ENCODE measurements at places on chromosomes 7 and 10.

DNA sequence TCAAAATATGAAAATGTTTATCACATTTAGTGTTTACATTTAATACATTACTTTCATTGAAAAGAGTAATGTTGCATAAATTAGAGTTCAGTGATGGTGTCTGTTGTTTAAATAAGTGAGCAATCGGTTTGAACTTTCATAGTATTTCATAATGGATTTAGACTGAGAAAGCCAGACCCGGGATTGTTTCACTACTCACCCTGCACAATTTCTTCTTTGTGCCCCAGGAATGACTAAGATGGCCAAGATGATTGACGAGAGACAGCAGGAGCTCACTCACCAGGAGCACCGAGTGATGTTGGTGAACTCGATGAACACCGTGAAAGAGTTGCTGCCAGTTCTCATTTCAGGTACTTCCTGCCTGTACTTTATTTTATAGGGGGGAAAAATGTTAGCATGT lies 74.6 kb downstream of the VCL start:
- peak; percentile 26 for DNase-seq

DNA sequence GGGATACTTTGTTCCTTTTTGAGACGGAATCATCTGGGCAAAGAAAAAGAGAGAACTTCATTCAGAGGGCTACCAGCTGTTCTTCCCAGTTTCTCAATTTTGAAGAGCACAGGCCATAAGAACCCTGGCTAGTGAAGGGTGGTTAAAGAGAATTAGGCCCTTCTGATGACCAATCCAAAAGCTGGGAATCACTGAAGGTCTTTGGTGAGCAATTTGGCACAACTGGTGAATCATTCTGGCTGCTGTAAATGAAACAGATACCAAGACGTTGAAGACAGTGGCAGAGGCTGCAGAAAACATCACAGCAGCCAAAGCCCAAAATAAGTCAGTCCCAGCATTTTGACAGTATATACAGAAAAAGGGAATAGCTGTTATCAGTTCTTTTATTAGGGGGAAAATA lies 5.1 kb downstream of the RAPGEF5 start:
- peak; percentile 59 for DNase-seq

DNA sequence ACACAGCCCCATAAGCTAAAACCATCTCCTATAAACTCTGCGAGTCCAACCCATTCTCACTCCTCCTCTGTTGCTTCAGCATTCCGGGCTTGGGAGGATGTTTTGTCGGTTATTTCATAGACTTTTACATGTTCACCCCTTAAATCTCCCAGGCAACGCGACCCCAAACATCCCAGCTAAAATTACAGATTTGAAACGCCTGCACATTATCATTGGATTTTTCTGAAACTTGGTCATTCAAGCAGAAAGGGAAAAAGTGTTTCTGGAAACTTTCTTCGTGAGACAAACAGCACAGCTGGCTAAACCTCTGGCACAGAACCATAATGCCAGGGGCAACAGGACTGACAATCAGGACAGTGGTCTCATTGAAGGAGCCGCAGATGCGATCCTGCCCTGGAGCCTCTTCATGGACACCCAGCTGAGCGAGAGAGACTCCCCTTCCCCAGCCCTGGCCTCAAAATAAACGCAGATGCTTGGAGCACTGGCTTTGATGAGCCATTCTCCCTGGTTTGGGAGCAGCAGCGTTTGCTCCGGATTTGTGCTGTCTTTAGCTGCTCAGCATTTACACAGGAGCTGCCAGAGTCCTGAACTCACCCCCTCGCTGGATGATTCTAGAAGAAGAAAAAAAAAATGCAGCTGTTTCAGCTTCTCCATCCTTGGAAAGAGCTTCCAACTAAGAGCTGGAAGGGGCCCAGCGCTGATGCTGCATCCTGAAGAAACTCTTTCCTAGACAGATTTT lies 30.1 kb downstream of the AFAP1L2 start:
- DNase-seq, result peak; percentile 92

GRCh38 chr7:94507962-94508361 lies 1.6 kb upstream of the CASD1 start:
- no peak for DNase-seq

- no peak for DNase-seq
Measured at GRCh38 chr7:103297837-103298179, 573 bp downstream of the PMPCB start.

GRCh38 chr7:152602962-152603361 lies 73.0 kb downstream of the XRCC2 start:
- DNase-seq, result no peak

DNA sequence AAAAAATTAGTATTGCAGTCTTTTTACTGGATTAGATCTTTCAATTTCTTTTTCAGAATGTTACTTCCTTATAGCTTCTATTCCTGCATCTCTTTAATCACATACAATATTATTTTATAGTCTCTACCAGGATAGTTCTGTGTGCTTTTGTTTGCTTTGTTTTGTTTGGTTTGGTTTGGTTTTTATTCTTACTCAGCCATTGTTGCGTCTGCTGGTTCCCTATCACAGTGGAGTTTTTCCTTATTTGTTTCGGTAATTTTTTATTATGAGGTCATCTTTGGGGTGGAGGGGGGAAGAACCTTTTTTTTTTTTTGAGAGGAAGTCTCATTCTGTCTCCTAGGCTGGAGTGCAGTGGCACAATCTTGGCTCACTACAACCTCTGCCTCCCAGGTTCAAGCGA lies 9.0 kb upstream of the BAIAP2L1 start:
- no peak for DNase-seq

- no peak for DNase-seq
Measured at GRCh38 chr7:151731022-151731441, 145.9 kb downstream of the PRKAG2 start.

GRCh38 chr7:5634107-5634950 lies 147.1 kb downstream of the RNF216 start:
- DNase-seq, result peak; percentile 96

DNA sequence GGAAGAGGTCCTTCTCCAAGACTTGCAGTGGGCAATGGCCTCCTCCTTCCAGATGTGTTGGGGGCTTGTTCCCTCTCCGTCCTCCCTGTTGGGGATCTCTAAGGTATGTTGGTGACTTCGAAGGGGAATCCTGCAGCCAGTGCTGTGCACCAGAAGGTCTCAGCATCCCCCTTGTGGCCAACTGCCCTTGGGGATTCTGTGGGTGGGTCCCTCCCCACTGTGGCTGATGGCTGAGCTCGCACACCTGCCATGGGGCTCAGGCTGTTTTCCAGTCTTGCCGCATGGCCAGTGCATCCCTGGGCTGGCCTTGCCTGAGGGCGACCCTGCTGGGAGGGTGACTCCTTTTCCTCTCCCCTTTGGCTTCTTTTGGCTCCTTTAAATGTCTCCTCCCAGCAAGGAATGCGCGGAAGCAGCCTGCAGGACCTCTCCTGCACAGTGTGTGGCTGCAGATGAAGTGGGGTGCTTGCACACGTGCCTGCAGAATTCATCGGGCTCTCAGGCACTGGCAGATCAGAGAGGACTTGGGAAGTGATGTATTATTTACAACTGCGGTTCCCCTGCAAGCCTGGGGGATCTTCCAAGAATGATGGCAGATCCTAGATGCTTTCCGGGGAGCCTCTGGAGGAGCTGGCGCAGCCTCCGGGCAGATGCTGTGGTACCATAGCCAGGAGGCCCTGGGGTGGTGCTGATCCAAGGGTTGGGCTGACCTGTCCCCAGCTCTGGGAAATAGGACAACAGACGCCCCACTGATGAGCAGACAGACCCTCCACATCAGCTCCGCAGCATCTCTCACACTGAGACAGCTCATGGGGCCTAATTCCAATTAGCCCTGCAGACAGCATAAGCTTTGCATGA lies 410.0 kb downstream of the TCERG1L start:
- DNase-seq, result no peak

DNA sequence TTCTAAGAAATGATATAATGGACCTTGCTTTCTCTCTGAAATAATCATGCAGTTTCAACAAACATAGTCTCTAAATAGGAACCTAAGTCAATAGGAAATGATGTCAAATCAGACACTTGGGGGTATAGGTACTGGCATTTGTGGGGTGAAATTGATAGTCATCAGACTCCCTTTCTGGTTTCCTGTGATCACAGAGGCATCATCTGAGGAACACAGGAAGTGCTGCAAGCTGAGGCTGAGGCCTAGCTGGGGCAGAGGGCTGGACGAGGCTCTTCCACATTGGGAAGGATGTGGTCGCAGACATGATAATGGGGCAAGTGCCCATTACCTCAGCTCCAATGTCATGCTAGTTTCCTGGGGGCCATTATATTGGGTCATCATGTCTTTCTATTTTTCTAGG lies 33.5 kb upstream of the TARP start:
- DNase-seq, result no peak

DNA sequence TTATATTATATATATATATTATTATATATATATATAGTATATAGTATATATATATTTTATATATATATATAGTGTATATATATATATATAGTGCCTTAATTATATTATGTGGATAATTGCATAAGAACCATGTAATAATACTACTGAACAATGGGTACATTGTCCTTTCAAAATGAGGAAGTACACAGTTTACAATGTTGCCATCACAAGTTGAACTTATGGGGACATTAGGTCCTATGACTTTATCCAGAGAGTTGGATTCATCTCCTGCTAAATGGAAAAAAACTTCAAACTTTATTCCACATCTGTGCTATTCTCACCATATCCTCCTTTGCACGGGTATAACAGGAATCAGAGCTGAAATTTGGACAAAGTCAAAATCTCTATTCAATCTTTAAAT lies 105.0 kb upstream of the AGR3 start:
- no peak for DNase-seq

DNA sequence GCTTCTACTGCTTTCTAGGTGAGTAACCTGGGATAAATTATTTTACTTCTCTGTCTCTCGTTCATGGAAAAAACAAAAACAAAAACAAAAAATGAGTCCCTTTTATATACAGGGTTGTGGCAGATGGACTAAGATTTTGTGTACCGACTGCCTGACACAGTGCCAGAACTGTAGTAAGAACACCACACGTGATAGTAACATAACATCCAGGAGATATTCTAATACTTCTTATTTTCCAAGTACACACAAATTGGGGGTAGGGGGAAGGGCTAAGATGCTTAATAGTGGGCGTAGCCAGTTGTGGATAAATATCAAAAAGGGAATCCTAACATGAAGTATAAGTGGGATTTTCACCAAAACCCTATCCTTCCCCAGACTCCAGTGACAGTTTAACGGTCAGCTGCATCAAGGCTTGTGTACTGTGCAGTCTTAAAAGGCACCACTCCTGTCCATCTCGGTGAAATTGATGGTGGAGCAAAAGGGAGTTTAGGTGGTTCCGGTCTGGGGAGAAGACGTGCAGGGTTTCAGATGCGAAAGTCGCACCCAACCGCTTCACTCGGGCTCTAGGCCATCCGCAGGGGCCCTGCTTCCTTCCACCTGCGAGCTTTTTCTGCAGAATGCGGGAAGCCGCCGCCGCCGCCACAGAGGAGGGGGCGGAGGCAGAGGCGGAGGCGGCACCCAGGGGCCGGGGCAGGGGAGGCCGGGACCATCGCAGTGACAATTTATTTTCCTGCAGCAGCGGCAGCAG lies at the start of gene STAMBPL1:
TSS of gene STAMBPL1 (plus strand) at position 712 of the 748 bp plus-strand sequence. CDS start 21,464 bp downstream, outside the sequence.
- no peak for DNase-seq

DNA sequence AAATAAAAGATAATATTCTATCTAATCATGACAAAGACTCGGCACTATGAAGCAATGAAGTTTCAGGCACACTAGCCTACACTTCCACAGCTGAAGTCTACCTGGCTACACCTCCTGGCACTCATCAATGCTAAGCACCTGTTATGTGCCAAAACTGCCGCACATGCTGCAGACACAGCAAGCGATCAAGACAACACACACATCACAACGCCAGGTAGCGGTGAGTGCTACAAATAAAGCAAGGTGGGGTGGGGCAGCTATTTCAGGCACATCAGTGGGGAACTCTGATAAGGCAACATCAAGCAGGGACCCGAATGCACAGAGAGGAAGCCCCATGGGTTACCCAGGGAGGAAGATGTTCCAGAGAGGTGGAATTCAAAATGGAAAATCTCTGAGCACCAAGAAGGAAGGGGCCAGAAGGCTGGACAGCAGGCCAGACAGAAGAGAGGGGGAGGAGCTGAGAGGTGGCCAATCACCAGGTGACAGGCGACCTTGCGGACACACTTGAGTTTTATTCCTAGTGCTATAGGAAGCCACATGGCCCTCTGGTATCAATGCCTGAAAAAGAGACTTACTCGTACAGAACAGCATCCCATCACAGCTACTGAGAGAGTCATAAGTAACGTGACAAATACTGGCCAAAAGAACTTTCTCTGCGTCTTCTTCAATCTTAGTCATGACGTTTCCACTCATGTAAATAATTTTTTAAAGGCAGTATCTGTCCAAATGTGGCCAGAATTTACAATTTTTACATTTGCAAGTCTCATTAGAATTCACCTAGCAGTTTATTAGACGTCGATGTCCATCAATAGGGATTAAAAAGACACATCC lies 8.0 kb downstream of the PSAP start:
- no peak for DNase-seq

GRCh38 chr7:48274662-48275061 lies 103.4 kb downstream of the ABCA13 start:
- peak; percentile 62 for DNase-seq

DNA sequence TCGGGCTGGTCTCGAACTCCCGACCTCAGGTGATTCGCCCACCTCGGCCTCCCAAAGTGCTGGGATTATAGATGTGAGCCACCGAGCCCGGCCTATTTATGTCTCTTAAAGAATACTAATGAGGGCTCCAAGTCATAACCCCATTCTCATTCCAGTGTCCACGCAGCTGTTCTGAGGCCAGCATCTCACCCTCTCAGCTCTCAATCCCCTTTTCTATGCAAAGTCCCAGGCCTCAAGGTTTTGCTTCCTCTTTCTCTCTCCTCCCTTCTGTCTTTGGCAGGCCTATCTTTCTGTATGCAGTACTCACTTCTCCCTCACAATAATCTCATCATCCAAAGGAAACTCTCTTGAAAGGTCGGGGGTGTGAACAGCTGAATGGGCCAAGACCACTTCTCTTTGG lies 28.0 kb upstream of the VSIR start:
- DNase-seq, result no peak

DNA sequence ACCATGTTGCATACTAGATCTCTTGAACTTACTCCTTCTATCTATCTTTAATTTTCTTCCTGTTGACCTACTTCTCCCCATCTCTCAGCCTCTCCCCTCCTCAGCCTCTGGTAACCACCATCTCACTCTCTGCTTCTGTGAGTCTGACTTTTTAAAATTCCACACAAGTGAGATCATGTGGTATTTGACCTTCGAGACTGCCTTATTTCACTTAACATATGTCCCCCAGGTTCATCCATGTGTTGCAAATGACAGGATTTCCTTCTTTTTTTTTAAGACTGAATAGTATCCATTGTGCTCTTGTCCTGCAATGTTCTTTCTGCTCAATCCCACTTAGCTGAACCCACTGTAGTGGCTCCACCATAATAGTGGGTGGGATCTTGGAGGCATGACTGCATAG lies 51.4 kb upstream of the DNAJC1 start:
- peak; percentile 47 for DNase-seq
